ENCODE measurements at places on chromosomes 3 and 15.

GRCh38 chr15:40826423-40827075, 2.0 kb downstream of the PPP1R14D start:
- H3K4me3 ChIP-seq, result no peak overlapping the region
- no peak overlapping the region for H3K27ac ChIP-seq
- DNase-seq, result no peak
- no peaks in the 10 kb centered on the region for H3K4me1 ChIP-seq

DNA sequence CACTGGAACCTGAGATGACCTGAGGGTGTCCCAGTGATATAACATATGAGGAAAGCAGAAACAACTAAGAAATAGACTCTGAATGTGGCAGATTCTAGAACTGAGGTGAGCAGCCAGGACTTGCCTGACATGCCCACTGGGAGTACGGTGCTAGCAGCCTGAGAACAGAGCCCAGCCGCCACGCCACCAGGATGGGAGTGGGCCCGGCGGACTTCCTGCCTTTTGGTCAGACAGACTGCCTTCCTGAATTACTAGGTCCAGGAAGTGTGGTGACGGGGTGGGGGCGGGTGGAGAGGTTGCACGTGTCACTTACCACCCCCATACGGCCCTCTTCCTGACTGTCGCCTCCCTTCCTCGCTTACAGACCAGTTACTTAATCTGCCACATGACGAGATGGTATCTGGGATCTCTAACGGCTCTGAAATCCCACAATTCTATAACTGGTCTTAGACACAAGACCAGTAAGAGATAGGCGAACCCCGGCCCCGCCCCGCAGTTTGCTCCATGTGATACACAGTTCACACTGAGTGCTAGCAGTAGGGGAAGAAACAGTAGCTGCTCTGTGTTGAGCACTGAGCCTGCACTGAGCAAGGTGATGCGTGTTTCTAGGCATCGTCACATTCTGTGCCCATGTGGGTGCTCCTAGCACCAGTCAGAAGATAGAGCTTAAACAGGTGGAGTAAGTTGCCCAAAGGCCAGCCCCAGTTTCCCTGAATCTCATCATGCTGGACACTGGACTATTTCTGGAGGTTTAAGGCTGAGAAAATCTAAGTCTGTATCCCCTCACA, 95.7 kb downstream of the CPN2 start:
- H3K27me3 ChIP-seq, result no peaks in the 10 kb centered on the region
- peaks cover 18% of the 10 kb centered on the region for H3K4me1 ChIP-seq
- no peaks in the 10 kb centered on the region for H3K36me3 ChIP-seq
- no peak overlapping the region for H3K4me3 ChIP-seq
- DNase-seq, result peak; percentile 68

DNA sequence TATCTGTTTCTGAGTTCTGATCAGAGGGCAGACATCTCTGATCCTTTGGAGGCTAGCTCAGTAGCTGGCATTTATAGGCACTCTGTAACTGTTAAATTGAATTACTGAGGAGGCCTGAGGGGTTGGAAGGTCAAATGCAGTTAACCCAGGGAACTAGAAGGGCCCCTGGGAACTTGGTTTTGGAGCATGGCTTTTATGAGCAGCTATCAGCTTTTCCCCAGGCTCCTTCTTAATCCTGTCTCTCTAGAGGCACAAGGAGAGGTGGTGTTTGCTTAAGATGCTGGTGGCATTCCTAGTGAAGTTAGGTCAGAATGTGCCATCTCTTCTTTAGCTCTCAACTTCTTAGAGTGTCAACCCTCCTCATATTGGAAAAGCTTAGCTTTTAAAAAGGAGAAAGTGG, 128.9 kb downstream of the LPP start:
- no peak for DNase-seq
- H3K27ac ChIP-seq, result peak overlapping the region; percentile 52
- no peaks in the 10 kb centered on the region for H3K36me3 ChIP-seq
- H3K27me3 ChIP-seq, result no peaks in the 10 kb centered on the region

DNA sequence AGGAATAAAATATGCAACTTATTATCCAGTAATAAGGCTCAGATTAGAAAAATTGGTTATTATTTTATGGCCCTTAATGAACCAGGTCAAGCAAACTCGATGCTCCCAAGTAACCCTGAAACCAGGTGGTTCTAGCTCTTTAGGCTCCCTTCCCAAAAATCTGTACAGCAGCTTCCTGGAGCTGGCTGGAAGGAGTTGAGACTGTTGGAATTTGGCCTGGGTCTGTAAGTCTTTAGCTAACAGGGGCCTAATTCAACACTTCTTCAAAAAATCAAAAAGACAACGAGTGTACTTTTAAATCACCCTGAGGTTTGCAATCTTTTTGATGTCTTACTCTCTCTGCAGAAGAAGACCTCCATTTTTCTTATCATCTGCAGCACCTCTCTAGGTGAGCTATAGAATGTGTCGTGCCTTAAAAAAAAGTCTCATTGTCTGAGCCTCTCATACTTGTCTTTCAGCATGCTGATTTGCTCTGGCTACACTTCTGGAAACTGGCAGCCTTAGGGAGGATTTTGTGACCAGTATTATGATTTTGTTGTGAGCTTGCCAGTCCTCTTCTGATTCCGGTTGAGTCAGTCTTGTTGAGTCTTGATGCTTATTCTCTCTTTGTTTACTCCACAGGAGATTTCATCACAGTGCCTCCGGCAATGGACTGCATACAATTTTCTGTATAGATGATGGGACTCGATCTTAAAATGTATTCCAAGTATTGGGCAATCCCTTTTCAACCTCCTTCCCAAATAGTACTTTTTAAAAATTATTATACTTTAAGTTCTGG, 235.0 kb upstream of the KBTBD8 start:
- no peaks in the 10 kb centered on the region for H3K4me1 ChIP-seq
- H3K27ac ChIP-seq, result no peak overlapping the region
- no peaks in the 10 kb centered on the region for H3K36me3 ChIP-seq

GRCh38 chr3:55246033-55246432, 241.1 kb downstream of the WNT5A start:
- DNase-seq, result no peak
- H3K4me3 ChIP-seq, result no peak overlapping the region
- H3K36me3 ChIP-seq, result no peaks in the 10 kb centered on the region
- H3K27ac ChIP-seq, result no peak overlapping the region
- H3K27me3 ChIP-seq, result no peaks in the 10 kb centered on the region

DNA sequence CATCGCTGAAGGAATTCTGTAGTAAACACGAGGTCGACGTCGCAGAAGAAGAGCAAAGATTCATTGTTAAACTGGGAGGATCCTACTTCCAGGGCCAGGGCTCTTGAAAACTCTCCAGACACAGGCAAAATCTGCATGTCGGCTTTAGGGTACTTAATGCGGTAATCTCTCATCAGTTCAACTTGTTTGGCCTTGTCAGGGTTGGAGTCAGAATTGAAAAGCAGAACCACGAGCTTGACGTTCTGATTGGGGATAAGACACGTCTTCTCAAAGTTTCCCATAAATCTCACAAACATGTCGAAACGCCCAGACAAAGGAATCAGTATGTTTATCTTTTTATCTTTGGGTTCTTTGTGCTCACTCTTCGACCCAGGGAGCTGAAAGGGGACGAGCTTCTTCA, 74.0 kb downstream of the CHSY1 start:
- H3K4me1 ChIP-seq, result peaks cover 42% of the 10 kb centered on the region
- H3K4me3 ChIP-seq, result no peak overlapping the region
- DNase-seq, result no peak
- H3K36me3 ChIP-seq, result no peaks in the 10 kb centered on the region
- no peaks in the 10 kb centered on the region for H3K27me3 ChIP-seq

GRCh38 chr3:26588931-26589330, 33.6 kb upstream of the LRRC3B start:
- H3K4me3 ChIP-seq, result no peak overlapping the region
- H3K27ac ChIP-seq, result no peak overlapping the region
- no peak for DNase-seq

- H3K27ac ChIP-seq, result peak overlapping the region; percentile 64
- no peaks in the 10 kb centered on the region for H3K27me3 ChIP-seq
- no peak overlapping the region for H3K4me3 ChIP-seq
- H3K4me1 ChIP-seq, result peaks cover 45% of the 10 kb centered on the region
Observed at GRCh38 chr15:38068626-38069391, 134.4 kb downstream of the TMCO5A start.

GRCh38 chr3:128416578-128417211, 50.0 kb downstream of the DNAJB8 start:
- no peaks in the 10 kb centered on the region for H3K27me3 ChIP-seq
- DNase-seq, result no peak
- no peak overlapping the region for H3K4me3 ChIP-seq
- no peaks in the 10 kb centered on the region for H3K36me3 ChIP-seq
- no peak overlapping the region for H3K27ac ChIP-seq
- no peaks in the 10 kb centered on the region for H3K4me1 ChIP-seq

- H3K27me3 ChIP-seq, result no peaks in the 10 kb centered on the region
- no peak for DNase-seq
- H3K36me3 ChIP-seq, result no peaks in the 10 kb centered on the region
- no peak overlapping the region for H3K27ac ChIP-seq
- H3K4me1 ChIP-seq, result no peaks in the 10 kb centered on the region
- no peak overlapping the region for H3K4me3 ChIP-seq
Observed at GRCh38 chr3:22507709-22508108, 695.4 kb upstream of the UBE2E2 start.

GRCh38 chr3:13851997-13852637, 27.8 kb downstream of the WNT7A start:
- H3K36me3 ChIP-seq, result no peaks in the 10 kb centered on the region
- H3K27ac ChIP-seq, result no peak overlapping the region
- H3K4me1 ChIP-seq, result no peaks in the 10 kb centered on the region
- no peak overlapping the region for H3K4me3 ChIP-seq

DNA sequence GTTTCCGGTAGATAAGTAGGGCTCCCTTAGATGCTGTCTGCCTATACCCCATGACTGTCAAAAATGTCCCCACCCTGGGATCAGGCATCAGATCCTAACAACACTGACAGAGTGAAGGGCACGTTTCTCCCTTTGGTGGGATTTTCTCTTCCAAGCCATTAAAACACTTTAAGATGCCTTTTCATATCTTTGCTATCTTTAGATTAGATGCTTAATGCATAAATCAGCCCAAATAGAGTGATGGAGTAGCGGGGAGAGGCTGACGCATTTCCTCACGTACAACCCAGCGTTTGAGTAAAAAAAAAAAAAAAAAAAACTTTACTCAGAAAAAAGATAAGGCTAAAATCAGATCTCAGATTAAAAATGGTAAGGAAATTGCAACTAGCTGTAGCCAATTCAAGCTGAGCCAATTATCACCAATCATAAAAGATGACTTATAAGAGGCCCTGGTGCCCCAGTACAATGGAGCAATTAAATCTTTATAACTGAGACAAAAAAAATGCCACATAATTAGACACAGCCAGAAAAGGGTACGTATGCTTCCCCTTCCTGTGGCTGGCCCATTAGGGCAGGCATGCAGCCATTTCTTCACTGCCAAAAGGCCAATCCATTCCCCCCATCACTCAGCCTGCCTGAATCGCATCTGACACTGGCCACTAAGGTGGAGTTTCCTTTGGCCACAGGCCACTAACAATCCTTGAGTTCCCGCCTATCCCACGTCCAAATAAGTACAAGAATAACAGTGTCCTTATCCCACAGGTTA, 45.0 kb downstream of the RFTN1 start:
- no peak overlapping the region for H3K4me3 ChIP-seq
- H3K4me1 ChIP-seq, result no peaks in the 10 kb centered on the region
- no peak overlapping the region for H3K27ac ChIP-seq
- peak; percentile 35 for DNase-seq

DNA sequence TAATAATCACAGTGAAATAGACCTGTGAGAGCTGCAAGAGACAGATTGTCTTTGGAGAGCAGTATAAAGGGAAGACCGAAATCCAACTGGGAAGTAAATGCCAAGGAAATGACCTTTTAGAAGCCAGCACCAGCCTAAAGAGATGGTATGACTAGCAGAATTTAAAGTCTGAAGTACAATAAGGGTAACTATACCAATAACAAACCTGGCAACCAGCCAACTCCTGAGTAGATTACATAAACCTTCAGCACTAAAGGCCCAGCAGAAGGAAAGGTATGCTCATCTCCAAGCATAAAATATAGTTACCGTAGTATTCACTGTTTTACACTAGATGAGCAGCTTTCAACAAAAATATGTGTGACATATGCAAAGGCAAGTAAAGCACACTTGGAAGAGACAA, 155.1 kb upstream of the SATB1 start:
- H3K27ac ChIP-seq, result no peak overlapping the region
- H3K4me1 ChIP-seq, result no peaks in the 10 kb centered on the region
- H3K36me3 ChIP-seq, result no peaks in the 10 kb centered on the region
- H3K27me3 ChIP-seq, result no peaks in the 10 kb centered on the region
- H3K4me3 ChIP-seq, result no peak overlapping the region

DNA sequence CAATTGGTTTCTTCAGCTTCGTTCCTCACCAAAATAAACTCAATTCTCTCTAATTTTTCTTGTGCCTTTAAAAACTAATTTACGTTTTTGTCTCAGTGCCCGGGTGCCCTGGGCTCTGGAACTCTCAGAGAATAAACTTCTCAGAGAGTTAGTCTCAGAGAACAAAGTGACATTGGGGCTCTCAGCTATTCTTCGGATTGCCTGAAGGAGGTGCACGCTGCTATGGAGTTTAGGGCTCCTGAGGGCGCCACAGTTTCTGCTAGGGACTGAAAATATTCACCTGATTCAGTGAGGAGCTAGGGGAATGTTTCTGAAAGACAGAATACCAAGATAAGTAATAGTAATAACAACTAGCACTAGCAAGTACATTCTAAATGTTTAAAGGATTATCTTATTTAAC, 22.7 kb downstream of the ZIC4 start:
- H3K36me3 ChIP-seq, result no peaks in the 10 kb centered on the region
- no peaks in the 10 kb centered on the region for H3K4me1 ChIP-seq
- no peak for DNase-seq
- no peak overlapping the region for H3K27ac ChIP-seq

DNA sequence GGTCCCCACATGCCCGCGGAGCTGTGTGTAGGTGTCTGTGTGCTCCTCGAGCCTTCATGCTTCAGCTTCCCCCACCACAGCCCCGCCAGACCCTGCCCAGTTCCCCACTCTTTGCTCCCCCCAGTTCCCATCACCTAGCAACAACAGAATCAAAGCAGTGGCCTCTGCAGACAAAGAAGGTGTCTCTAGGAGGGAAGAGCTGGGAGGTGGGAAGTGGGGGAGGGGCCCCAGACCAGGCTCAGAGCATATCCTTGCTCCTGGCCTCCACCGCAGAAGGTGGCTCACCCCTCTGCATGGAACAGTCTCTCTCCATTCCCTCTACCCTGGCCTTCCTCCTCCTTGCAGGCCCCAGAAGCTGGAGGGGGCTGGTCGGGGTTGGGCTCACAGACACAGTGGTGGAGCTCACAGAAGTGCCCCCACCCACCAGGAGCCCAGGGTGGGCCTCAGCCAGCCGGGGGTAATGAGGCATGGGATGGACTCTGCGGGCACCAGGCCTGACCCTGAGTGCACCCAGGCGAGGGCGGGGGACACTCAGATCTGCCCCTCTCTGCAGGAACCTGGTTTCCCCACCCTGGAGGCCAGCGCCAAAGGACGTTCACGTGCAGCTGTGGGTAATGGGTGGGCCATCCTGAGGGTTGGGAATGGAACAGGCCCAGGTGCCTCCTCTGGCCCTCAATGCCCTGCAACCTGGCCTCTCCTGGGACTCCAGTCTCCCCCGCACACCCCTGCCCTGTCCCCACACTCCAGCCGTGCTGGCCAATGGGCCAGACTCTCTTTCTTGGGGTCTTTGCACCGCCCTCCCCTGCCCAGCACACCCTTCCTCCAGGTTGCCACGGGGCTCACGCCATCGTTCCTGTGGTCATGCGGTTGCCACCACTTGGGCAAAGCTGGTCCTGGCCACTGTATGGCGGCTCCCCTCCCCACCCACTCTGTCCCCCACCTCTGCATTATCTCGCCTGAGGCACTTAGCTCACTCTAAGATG, 53.4 kb downstream of the TPRA1 start:
- H3K27ac ChIP-seq, result no peak overlapping the region
- no peaks in the 10 kb centered on the region for H3K27me3 ChIP-seq
- no peaks in the 10 kb centered on the region for H3K4me1 ChIP-seq
- no peak for DNase-seq

GRCh38 chr3:67529337-67529736, 125.1 kb downstream of the SUCLG2 start:
- H3K27me3 ChIP-seq, result no peaks in the 10 kb centered on the region
- no peaks in the 10 kb centered on the region for H3K36me3 ChIP-seq
- H3K4me1 ChIP-seq, result no peaks in the 10 kb centered on the region
- no peak overlapping the region for H3K27ac ChIP-seq
